ENCODE measurements at places on chromosomes 11 and 22.

GRCh38 chr11:9008661-9009060 lies 4.9 kb upstream of the NRIP3 start:
- no peak for DNase-seq

- DNase-seq, result no peak
Observed at GRCh38 chr11:120336641-120337354, 585 bp downstream of the ARHGEF12 start.

GRCh38 chr22:26471522-26471921 lies 12.1 kb downstream of the HPS4 start:
- DNase-seq, result no peak

GRCh38 chr11:16612566-16613261 lies 125.7 kb upstream of the C11orf58 start:
- DNase-seq, result peak; percentile 75

GRCh38 chr22:20803696-20804324 lies 29.9 kb downstream of the SERPIND1 start:
- DNase-seq, result no peak

DNA sequence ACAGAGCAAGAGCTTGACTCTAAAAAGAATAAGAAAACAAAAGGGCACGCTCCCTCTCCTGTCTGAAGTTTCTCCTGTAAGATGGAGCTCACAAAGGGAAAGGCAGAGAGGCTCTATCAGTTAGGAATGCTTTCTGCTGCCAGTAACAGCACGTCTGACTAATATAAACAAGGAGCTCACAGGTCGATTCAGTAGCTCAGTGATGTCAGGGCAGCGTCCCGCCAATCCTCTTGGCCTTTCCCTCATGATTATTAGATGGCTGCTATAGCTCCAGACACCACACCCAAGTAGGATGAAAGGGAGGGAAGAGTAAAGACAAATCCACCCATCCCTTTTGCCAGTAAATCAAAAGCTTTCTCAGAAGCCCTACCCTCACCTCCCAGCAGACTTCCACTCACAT lies 51.3 kb upstream of the HMGXB4 start:
- no peak for DNase-seq

DNA sequence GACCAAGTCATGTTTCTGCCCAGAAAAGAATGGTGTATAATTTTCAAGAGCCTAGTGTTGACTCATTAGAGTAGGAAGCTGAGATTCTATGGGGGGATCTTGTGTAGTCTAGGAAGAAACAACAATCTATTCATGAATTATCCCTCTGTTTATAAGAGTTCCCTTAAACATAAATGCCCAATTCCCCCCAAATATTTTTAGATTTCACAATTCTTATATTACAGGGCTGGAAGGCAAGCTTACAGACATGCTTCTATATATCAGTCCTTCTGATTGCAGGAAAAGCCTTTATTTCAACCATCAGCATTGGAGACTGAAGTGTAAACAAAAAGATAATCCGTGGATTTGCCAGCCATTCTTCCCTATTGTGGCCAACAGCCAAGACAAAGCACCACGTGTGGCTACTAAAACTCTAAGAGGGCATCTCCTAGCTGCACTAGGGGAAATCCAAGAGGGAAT lies 71.4 kb downstream of the NAT10 start:
- DNase-seq, result no peak

GRCh38 chr11:119523539-119524157 lies 100.7 kb upstream of the THY1 start:
- DNase-seq, result no peak

- DNase-seq, result no peak
Observed at GRCh38 chr11:133638921-133639320, 106.6 kb upstream of the OPCML start.

DNA sequence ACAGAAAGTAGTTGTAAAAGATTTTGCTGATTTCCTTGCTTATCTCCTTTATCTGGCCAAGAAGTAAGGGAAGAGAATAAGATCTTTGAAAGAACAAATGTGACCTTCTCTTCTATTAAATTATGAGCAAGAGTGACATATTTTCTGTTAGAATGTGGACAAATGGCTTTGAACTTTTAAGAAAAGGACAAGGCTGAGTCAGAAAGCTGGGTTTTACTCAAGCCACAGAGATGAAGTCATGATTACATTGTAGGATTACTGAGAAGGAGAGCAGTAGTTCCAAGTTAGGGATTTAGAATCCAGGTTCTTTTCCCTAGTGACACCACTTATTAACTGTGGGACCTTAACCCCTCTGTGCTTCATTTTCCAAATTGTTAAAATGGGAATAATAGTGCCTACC lies 13.5 kb downstream of the CCDC90B start:
- DNase-seq, result no peak

DNA sequence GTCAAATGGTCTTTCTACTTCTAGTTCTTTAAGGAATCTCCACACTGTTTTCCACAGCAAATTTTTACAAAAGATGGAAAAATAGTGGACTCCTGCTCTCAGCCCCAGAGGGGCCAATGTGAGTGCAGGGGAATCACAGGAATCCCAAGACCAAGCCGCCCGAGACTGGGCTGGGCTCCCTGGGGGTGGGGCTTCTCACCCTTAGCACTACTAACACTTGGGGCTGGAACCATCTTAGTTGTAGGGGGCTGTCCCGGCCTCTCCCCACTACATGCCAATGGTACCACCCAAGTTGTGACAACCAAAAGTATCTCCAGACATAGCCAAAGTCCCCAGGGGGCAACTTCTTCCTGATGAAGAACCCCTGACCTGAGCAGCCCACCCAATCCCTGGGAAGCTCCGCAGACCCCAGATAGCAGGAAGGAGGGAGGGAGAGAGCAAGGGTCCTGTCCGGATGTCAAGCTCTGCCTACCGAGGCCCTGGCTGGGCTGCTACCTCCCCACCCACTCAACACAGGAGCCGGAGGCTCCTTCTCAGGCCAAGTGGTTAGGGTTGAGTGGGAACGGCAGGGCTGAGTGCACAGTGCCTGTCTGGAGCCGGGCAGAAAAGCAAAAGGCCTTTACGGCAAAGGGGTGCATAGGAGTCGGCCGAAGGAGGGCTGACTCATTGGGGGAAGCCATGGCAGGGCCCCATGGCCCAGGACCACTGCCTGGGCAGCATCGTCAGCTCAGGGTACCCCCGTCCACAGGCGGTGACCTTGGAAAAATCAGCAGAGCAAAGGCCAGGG lies 122.5 kb upstream of the FGF3 start:
- DNase-seq, result no peak

- DNase-seq, result no peak
Observed at GRCh38 chr11:48017105-48017830, 36.9 kb downstream of the PTPRJ start.

GRCh38 chr11:47726878-47727514 lies 11.8 kb upstream of the AGBL2 start:
- no peak for DNase-seq

- DNase-seq, result no peak
Observed at GRCh38 chr11:8697054-8697453, 14.5 kb downstream of the RPL27A start.

GRCh38 chr11:113615773-113616172 lies 90.3 kb downstream of the TMPRSS5 start:
- no peak for DNase-seq

DNA sequence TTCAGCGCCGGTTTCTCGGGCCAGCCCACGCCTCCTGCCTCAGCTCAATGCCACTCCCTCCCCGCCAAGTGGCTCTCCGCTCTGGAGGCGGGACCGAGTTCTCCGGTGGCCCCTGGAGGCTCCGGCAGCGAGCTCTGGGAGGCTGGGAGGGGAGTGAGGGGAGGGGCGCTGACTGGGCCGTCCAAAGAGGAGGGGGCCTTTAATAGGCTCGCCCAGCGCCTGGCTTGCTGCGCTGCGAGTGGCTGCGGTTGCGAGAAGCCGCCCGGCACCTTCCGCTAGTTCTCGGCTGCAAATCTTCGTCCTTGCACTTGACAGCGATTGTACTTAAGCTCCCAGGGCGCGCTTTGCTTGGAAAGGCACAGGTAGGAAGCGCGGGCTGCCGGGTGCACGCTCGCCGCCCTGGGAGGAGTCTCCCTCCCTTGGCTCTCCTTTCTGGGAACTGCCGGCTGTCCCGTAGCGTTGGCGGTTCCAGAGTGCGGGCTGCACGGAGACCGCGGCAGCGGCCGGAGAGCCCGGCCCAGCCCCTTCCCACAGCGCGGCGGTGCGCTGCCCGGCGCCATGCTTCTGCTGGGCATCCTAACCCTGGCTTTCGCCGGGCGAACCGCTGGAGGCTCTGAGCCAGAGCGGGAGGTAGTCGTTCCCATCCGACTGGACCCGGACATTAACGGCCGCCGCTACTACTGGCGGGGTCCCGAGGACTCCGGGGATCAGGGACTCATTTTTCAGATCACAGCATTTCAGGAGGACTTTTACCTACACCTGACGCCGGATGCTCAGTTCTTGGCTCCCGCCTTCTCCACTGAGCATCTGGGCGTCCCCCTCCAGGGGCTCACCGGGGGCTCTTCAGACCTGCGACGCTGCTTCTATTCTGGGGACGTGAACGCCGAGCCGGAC lies at the start of gene ADAMTS15:
ADAMTS15 (plus strand) TSS at position 230 of the 894 bp plus-strand sequence; CDS start at position 559, 329 bp downstream.
- peak; percentile 91 for DNase-seq

DNA sequence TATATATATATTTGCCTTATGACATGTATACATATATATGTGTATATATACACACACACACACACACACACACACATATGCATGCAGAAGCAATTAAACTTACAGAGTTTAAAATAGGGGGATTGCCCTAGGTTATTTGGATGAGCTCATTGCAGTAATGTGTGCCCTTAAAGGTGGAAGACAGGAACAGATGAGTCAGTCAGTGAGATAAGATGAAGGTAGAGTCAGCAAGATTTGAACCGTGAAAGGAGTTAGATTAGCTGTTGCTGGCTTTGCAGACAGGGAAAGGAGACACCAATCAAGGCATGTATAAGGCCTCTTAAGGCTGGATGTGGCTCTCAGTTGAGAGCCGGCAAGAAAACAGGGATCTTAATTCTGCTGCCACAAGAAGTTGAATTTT lies 902.4 kb upstream of the RAG2 start:
- DNase-seq, result no peak

DNA sequence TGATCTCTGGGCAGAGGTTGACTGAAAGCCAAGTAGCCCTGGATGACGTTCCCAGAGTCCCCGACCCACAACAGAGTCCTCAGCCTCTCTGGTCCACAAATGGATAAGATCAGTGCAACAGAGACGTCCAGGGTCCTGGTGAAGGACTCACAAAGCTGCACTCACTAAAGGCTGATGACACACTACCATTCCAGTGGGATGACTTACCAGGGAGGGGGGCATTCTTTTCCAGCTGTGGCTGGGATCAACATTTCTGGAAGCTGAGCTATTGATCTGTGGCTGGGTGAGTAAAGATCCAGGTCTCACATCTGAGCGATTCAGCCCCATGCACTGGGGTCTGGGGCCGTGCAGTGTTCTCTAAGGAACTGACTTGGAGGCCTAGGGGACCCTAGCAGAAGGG lies 296.2 kb downstream of the NTM start:
- DNase-seq, result no peak

GRCh38 chr11:17864478-17864941 lies 129.9 kb downstream of the KCNC1 start:
- DNase-seq, result no peak

DNA sequence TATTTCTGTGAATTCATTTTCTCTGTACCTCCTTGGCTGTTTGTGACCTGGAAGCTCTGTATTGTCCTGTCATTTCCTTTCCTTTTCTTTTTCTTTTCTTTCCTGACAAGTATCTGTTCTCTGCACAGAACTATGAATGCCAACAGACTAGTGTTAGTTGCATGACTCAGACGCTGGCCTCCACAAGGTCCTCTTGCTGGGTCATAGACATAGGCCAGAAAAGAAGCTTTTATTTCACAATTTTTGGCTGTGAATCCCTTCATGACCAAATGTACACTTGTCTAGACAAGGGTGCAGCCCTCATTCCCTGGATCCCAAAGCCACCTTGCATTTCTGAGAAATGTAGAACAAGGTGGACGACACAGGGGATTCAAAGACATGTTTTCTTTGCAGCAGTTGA lies 104.1 kb upstream of the MTNR1B start:
- no peak for DNase-seq

DNA sequence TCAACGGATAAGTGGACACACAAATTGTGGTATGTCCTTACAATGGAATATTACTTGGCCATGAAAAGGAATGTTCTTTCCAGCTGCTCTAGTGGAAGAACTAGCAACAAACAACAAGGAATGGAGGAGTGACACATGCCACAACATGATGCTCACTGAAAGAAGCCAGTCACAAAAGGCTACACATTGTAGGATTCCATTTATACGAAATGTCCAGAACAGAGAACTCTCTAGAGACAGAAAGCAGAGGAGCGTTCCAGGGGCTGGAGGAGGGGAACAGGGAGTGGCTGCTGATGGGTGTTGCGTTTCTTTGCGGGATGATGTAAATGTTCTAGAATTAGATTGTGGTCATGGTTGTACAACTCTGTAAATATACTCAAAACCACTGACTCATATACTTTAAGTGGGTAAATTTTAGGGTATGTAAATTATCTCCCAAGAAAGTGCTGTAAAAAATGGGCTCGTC lies 32.4 kb upstream of the PDGFB start:
- no peak for DNase-seq

- no peak for DNase-seq
Observed at GRCh38 chr11:107385361-107385981, 72.2 kb downstream of the CWF19L2 start.

GRCh38 chr11:8209208-8209807 lies 40.5 kb upstream of the RIC3 start:
- DNase-seq, result no peak

GRCh38 chr11:128775468-128775867 lies 81.6 kb downstream of the FLI1 start:
- DNase-seq, result no peak

GRCh38 chr11:12097219-12097618 lies 13.2 kb upstream of the MICAL2 start:
- DNase-seq, result no peak
